ENCODE measurements at places on chromosomes 6 and 20.

GRCh38 chr6:11222385-11223277, 9.8 kb downstream of the NEDD9 start:
- no peak for DNase-seq

- DNase-seq = no peak
Observed at GRCh38 chr6:30331981-30332380, 5.3 kb downstream of the TRIM39 start.

- DNase-seq = no peak
Observed at GRCh38 chr20:10362674-10363073, 71.3 kb downstream of the MKKS start.

- DNase-seq = no peak
Observed at GRCh38 chr6:50285735-50286134, 236.0 kb upstream of the DEFB112 start.

DNA sequence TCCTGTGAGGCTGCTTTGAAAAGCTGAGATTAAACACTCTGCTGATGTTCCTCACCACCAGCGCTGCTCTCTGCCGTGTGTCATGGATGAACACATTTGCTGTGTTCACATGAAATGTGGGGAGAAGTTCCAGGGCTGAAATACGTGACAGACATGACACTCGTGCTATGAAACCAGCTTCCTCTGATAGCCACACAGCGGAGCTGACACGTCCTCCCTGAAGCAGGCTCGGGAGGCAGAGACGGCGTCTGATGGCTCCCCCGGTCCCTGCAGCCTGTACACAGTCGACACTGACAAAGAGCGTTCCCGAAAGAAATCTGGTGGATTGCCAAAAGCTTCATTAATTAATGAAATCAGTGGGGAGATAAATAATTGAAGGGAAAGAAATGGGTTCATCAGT, 17.5 kb downstream of the AGPAT4 start:
- no peak for DNase-seq

GRCh38 chr6:26500102-26500501, at the start of gene BTN1A1:
Gene BTN1A1, plus strand, starts transcription at chr6:26500303. Its CDS starts 984 bp downstream, at chr6:26501287.
- no peak for DNase-seq

DNA sequence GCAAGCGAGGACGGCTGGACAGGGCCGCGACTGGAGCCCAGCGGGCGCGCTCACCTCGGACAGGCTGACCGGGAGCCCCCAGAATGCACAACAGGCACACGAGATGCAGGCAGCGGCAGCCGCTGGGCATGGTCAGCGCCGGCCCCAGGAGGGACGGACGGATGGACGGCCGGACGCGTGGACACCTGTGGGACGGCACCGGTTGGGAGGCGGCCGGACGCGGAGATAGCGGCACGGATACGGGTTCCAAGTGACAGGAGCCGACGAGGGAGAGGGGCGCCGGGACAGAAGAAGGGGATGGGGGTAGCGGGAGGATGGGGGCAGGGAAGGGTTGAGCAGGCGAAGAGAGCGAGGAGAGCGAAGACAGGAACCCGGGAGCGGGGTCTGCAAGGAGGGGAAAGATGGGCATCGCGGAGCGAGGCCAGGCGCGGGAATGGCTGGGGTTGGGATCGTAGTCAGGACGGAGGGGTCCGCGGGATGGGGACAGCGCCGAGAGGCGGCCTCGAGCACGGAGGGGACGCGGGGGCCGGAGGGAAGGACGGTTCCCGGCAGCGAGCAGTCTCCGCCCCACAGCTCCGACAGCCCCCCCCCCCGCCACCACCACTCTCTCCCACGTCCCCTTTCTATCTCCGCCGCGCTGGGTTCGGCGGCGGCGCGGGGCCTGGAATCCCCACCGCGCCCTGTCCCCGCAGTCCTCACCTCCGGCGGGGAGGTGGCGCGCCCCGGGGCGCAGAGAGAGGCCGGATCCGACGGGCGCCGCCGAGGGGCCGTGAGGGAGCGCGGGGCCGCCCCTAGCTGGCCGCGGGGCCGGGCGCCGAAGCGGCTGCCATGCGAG, 435 bp downstream of the DLK2 start:
- peak; percentile 76 for DNase-seq

GRCh38 chr6:21278375-21278745, 315.2 kb upstream of the SOX4 start:
- DNase-seq = no peak

DNA sequence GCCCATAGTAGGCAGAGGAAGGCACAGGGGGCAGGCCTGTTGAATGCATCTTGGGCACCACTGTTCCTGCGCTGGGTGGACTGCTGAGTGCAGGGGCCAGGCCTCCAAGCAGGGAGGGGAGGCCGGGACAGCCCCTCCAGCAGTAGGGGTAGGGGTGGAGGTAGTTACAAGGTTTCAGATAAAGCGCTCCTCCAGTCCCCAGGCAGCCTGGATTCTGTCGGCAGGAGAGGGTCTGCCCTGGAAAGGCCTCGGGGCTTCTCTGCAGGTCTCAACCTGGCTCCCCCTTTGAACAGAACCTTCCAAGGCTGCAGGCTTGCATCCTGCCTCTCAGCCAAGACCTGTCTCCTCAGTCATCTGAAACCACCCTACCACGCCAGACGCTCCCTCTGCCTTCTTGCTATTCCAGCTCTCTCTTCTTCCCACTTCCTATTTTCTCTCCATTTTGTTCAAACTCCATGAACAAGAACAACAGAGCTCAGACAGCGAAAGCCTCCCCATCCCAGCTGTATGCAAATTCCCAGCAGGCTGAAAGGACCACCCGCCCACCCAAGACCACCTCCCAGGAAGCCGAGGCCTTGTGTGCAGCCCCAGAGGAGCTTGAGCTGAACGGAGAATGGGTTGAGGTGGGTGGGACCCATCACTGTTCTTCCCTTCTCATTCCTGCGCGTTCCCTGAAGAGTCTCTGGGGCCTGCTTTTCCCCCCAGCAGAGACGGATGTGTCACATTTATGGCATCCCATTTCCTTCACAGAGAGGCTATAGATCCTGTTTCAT, 1.4 kb downstream of the MLN start:
- no peak for DNase-seq

- no peak for DNase-seq
Observed at GRCh38 chr6:108974201-108974600, 120.4 kb downstream of the SESN1 start.

- no peak for DNase-seq
Observed at GRCh38 chr6:27163834-27164233, 83.7 kb upstream of the PRSS16 start.

- no peak for DNase-seq
Observed at GRCh38 chr6:112549749-112550148, 202.6 kb downstream of the RFPL4B start.

DNA sequence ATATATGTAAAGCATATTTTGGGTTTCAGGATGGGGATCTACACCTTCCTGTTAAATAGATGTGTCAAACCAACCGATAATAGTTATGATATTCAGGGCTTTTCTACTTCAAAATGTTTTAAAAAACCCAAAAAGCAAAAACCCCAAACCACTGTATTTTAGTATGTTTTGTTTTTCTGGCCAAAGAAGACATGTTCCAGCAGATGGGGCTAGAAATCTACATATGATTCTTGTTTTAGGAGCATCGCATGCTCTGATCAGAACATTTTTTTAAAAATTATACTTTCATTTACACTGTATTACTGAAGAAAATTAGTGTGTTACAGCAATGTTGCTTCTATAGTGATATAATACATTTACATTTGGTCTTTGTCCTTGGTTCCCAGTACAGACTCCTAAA, 11.0 kb downstream of the RMND1 start:
- DNase-seq = no peak

GRCh38 chr6:75876152-75876551, 127.1 kb downstream of the MYO6 start:
- no peak for DNase-seq

GRCh38 chr6:124054034-124054433, 250.4 kb downstream of the NKAIN2 start:
- no peak for DNase-seq

GRCh38 chr20:32072168-32072750, 20.2 kb downstream of the HCK start:
- no peak for DNase-seq

- DNase-seq = no peak
Observed at GRCh38 chr20:50710492-50711063, 19.2 kb upstream of the RIPOR3 start.

DNA sequence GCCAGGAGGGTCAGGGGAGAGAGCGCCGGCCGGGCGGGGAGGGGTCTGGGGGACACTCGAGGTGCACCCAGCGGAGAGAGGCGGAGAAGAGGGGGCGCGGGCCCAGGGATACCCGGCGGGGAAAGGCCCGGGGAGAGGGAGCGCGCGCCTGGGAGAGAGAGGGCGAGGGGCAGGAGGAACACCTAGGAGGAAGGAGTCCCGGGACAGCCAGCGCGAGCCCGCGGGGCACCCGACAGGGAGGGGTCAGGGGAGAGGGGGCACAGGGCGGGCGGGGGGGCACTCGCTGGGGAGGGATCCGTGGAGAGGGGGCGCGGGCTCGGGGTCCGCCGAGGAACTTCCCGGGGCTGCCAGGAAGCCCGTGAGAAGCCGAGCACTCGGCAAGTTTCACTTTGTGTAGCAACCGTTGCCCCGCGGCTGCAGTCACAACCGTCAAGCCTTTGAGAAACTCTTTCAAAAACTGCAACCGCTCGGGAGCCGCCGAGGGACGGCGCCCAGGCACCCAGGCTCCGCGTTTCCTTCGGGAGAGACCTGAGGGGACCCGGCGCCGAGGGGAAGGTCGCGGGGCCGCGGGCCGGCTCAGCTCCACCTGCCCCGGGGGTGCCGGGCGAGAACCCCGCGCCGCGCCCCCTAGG, 471 bp downstream of the EZR start:
- DNase-seq = peak; percentile 49

- peak; percentile 10 for DNase-seq
Observed at GRCh38 chr6:16258709-16259075, 20.3 kb downstream of the GMPR start.

GRCh38 chr6:155444120-155444917, 11.3 kb downstream of the NOX3 start:
- DNase-seq = no peak

- no peak for DNase-seq
Observed at GRCh38 chr6:16354692-16355091, 116.3 kb downstream of the GMPR start.

GRCh38 chr6:107674995-107675738, 148.9 kb downstream of the SCML4 start:
- peak; percentile 71 for DNase-seq

DNA sequence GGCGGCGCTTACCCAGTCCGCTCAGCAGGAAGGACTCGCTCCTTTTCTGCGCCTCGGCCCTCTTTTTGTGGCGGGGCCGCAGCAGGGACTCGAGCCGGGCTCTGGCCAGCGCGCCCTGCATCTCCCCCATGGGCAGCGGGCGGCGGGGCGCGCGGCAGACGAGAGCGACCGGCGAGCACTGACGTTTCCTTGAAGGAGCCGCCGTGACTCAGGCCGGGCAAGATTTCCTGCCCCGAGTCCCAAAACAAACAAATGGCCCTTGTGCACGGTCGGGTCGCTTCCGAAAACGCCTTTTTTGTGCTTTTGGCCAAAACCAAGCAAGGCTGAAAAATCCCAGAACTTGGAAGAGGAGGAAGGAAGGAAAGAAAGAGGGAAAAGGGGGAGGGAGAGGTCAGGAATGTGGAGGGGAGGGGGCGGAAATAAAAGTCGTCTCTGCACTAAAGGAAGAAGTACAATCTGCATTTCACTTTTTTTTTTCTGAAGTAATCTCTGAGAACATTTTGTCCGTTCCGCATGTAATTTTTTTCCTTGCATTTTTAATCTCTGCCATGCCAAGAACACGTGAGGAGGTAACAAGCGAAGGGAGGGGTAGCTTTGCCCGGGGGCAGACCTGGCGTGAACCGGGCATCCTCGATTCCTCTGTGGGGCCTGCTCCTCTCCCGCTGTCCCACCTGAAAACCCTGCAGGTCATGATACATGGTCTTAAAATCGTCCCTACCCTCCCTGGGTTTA, 123.3 kb upstream of the SLC2A12 start:
- peak; percentile 84 for DNase-seq

- DNase-seq = no peak
Observed at GRCh38 chr20:19376451-19377229, 164.2 kb downstream of the SLC24A3 start.

- DNase-seq = no peak
Observed at GRCh38 chr6:92623431-92623830, 795.9 kb downstream of the EPHA7 start.

- no peak for DNase-seq
Observed at GRCh38 chr6:129590408-129591022, 119.5 kb downstream of the ARHGAP18 start.

DNA sequence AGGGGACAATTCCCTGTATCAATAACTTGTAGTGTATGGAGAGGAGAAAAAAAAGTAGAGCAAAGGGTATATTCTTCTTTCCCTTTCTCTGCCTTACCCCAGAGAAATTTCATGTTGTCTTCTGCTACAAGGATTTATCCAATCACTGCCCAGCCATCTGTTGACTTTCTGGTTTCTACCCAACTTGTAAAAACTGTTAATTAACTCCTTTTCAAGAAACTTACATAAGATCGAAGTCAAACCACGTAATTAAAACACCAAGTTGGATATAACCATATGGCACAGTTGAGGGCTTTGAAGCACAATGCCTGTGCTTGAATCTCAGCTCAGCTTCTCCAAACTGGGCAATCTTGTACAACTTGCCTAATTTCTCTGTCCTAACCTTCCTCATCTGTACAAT, 99.5 kb downstream of the MAN1A1 start:
- no peak for DNase-seq

- no peak for DNase-seq
Observed at GRCh38 chr20:33076662-33077372, 2.6 kb upstream of the BPIFB4 start.

DNA sequence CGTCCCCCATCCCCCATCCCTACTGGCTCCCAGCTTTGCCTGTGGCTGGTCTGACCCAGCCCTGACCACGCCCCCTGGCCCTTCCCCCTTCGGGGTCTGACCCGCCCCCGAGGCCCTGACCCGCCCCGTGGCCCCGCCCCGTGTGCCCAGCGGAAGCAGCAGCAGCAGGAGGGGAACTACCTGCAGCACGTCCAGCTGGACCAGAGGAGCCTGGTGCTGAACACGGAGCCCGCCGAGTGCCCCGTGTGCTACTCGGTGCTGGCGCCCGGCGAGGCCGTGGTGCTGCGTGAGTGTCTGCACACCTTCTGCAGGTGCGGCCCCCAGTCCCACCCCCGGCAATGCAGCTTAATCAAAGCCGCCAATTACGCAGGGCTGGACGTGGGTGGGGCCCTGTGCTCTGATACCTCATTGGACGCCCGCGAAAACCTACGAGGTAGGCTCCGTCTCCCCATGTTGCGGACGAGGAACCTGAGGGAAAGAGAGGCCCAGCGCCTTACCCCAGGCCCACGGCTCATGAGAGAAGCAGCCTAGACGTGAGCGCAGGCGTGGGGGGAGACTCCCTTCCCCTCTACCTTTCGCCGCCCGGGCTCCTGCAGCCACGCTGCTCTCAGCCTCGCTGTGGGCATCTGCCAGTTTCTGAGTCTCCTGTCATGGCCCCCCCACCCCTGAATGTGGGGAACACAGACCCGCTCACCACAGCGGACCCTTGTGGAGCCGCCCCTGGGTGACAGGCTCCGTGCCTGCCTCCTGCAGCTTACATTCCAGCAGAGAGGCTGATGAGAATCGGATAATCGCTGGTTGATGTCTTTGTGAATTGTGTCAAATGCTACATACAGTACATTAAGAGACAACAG, 12.8 kb downstream of the RBCK1 start:
- DNase-seq = no peak

GRCh38 chr6:42860036-42860435, 19.4 kb upstream of the RPL7L1 start:
- no peak for DNase-seq
